ENCODE measurements at places on chromosomes 5 and 9.
A peak's percentile ranks its signal among the peaks of the same experiment; 100 is the strongest.

DNA sequence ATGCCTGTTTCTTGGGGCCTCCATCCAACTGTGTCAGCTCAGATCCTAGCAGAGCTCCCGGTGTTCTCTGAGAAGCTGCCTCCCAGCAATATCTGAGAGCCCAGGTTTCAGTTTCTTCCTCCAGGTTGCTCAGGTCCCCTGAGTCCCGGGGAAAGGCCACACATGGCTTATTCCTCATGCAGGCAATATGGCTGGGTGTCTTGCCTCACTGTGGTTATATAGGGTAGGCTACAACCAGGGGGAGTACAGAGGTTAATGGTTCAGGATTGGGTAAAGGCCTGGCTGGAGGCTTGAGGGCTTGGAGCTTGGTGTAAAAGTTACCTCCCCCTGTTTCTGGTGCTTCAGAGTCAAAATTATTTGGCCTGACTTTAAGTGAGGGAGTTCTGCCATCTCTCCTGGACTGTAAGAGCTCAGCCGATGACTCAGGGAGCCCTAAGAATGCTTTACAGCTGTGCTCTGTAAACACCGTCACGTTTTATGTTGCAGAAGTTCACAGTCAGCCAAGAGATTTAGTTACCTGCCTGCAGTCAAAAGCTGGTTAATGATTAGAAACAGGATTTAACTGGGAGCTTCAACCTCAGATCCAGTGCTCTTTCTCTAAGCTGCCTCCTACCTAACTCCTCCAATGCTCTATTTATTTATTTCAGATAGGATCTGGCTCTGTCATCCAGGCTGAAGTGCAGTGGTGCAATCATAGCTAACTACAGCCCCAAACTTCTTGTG is 24.3 kb upstream of the UBAP2 start:
- DNase-seq, result no peak

- no peak for DNase-seq
Measured at GRCh38 chr9:78292716-78293497, 4.0 kb upstream of the PSAT1 start.

GRCh38 chr5:128770907-128771306 is 194.4 kb upstream of the SLC27A6 start:
- peak; percentile 31 for DNase-seq

- no peak for DNase-seq
Measured at GRCh38 chr9:111356481-111357244, 26.6 kb upstream of the OR2K2 start.

DNA sequence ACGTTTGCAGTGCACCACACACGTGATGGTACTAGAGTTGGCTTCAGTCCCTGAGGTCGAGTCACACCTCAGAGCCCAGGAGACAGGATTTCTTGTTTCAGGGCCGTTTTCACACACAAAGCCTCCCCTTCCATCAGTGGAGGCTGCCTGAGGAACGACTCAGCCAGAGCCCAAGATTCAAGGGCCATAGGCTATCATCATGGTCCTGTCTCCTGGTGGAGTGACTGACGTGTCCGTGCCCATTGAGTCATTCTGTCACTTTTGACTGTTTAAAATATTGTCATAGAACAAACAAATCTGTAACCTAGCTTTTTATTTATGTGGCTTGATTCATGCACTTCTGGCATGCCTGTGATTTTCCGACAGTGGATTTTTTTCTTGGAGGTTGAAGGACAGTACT is 28.3 kb downstream of the CAMK2A start:
- no peak for DNase-seq
